ENCODE measurements at places on chromosomes 5 and 9. TPM values are rescaled to one million over a fixed set of nuclear protein-coding genes. Genes with fewer than 3 reads are reported as not detected.

OR2Y1 gene
- total RNA-seq, result not detected

CDKN2B gene
- 6.0 TPM for total RNA-seq

SLCO6A1 gene
- not detected for total RNA-seq

CRHBP gene
- 0.33 TPM for total RNA-seq

JAKMIP2 gene
- total RNA-seq, result 0.13 TPM

HTR1A gene
- not detected for total RNA-seq

HSPB3 gene
- 0.85 TPM for total RNA-seq

ITGA1 gene
- total RNA-seq, result 157 TPM

PCDHGA6 gene
- total RNA-seq, result 6.7 TPM

MARVELD2 gene
- 1.6 TPM for total RNA-seq

WNT8A gene
- total RNA-seq, result not detected

AHRR gene
- total RNA-seq, result 18.0 TPM

IFNB1 gene
- not detected for total RNA-seq

RANBP17 gene
- 12.5 TPM for total RNA-seq

CDKN2B-AS1 gene
- total RNA-seq, result 1.3 TPM
